Occipital lobe (tissue), 3 donors: ENCODE measurements at places on chromosomes 7 and 10. TPM values are rescaled to one million over a fixed set of nuclear protein-coding genes. Genes with fewer than 3 reads are reported as not detected.

DNA sequence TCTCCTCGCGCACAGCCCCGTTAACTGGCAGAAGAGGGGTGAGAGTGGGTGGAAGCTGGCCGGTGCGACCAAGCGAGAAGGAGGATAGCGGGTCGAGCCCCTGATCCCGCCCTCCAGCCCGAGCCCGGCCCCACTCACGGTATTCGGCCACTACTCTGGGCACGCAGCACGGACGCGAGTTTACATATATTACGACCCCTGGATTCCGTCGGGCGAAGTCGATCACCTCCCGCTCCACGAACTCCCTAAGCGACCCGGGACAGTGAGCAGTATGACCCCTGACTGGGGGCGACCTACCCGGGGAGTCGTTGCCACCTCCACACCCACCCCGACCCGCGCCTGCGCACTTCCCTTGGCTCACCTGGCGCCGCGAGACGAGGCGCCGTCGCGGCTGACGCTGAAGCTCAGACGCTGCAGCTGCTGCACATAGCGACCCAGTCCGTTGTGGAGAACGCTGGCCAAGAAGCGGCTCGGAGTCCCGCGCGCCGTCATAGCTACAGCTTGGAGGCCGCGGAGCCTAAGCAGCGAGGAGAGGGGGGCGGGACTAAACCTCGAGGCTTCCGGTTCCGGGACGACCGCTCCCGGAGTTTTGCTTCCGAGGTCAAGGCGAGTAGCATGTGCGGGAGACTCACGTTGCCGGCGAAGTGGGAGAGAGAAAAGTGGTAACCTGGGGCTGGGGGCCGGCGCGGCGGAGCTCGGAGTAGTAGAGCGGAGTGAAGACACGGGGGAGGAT is at the start of the genes MRPL43 and TWNK:
Gene MRPL43 (minus strand): TSS at position 546 of the 733 bp plus-strand sequence. CDS start 54 bp downstream, at position 492.
Gene TWNK (plus strand): TSS at position 592 of the 733 bp plus-strand sequence. CDS start 668 bp downstream, outside the sequence.
- peak; percentile 79 for DNase-seq

GRCh38 chr7:2301511-2301863 is 12.8 kb downstream of the SNX8 start:
- DNase-seq, result no peak

- DNase-seq, result no peak
Observed at GRCh38 chr7:14837216-14837615, 65.3 kb downstream of the DGKB start.

TAS2R41 gene
- total RNA-seq, result not detected

DNA sequence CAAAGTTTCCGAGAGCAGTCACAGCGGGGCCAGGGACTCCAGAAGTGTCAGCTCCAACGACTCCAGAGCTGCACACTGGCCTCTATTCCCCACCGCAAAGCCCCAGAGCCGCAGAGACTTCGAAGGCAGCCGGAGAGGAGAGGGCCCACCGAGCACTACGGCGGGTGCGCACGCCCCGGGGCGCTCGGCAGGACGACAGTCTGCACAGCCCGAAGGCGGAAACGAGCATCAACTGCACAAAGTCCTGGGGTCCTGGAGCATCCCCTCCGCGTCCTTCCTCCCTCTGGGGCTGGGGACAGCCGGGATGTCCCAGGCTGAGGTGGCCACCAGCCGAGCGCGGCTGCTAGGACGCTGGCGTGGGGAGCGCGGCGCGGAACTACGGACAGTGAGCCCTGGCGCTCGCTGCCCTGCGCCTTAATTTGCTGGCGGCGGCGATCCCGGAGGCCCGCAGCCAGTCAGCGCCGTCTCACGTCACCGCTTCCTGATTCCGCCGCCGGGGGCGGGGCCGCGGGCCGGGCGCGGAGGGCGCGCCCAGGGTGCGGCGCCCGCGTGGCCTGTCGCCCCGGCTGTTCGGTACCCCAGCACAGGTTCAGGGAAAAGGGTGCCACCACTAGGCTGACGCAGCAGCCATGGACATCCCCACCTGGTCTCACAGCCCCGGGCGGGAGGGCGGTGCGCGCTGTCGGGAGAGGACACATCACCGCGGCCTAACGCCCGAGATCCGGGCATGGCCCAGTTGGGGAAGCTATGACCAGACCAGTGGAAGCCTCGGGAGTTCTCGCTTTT is at the start of gene TBX20:
Gene TBX20 (minus strand): TSS at position 391 of the 786 bp plus-strand sequence. CDS start 480 bp downstream, outside the sequence.
- no peak for DNase-seq

CYP2W1 gene
- total RNA-seq, result not detected

SFRP5 gene
- 0.62 TPM for total RNA-seq

GRCh38 chr7:96949766-96950165 is 55.6 kb upstream of the DLX6 start:
- no peak for DNase-seq

TCAF2 gene
- 0.78 TPM for total RNA-seq

DNA sequence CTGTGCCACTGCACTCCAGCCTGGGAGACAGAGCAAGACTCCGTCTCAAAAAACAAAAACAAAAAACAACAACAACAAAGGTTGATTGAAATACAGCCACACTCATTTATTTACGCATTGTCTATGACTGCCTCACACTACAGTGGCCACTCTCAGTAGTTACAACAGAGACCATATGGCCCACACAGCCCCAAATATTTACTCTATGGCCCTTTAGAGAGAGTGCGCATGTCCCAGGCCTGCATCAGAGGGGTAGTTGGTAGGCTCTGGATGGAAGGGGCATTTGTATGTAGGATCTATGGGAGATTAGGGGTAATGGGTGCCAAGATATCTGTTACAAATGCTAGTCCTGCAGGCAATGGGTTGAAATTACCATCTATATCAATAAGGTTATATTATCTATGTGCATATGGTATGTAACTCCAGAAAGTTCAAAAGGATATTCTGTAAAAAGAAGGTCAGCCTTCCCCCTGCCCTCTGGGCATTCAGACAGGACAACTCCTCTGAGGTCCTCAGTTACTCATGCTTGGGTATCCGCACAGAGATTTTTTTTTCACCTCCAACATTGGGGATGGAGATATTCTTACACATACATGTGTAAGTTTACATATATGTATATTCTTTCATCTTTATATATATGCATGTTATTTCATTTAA is 56.3 kb downstream of the DENND2A start:
- no peak for DNase-seq

- DNase-seq, result no peak
Observed at GRCh38 chr7:35249537-35249907, 4.4 kb downstream of the TBX20 start.

DNA sequence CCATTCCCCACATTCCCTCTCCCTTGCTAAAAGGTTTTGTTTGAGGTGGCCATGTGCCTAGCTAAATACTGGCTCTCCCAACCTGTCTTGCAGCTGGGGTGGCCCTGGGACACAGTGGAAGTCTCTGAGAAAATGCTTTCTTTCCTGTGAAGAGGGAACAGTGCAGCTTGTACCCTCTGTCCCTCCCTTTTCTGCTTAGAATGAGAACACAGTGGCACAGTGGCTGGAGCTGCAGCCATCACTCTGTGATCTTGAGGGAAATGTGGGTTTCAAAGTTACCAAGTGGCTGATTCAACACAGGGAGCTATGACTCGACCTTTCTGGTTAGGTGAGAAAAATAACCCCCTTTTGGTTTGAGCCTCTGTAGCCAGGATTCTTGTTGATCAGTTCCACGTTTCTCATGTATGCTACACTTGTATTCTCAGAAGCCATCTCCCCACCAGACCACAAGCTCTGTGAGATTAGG is 62.7 kb upstream of the CARD11 start:
- DNase-seq, result no peak

GRCh38 chr10:124180044-124180745 is 86.8 kb upstream of the CHST15 start:
- DNase-seq, result no peak

DNA sequence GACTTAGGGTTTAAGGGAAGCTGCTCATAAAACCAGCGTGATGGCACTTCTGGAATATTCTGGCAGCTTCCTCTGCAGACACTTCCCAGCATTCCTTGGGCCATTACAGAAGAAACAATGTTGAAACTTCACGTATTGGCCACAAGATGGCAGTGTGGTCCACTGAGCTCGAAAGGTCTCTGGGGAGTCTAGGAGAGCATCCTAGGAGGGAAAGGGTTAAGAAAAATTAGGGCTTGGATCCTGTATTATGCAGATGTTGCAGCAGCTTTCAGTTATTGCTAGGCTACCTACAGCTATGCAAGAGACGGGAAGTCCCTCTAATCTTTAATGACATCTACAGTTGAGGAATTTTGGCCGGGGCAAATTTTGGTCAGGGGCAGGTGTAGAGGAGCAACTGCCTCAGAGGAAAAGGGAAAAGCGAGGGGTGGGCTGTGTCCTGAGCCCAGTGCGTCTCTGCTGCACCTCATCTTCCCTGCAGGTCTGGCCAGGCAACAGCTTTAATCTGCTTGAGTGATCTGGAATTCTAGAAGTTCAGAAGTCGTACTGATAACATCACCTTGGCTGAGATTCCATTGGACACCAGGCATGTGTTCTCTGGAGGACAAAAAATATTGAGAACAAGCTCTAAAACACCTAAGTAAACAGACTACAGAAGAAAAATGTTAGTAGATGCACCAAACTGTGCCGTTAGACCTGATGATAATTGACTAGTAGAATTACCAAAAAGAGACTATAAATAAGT is 220.8 kb upstream of the PRSS58 start:
- no peak for DNase-seq

GRCh38 chr10:43162604-43163003 is 24.4 kb downstream of the CSGALNACT2 start:
- no peak for DNase-seq

DNA sequence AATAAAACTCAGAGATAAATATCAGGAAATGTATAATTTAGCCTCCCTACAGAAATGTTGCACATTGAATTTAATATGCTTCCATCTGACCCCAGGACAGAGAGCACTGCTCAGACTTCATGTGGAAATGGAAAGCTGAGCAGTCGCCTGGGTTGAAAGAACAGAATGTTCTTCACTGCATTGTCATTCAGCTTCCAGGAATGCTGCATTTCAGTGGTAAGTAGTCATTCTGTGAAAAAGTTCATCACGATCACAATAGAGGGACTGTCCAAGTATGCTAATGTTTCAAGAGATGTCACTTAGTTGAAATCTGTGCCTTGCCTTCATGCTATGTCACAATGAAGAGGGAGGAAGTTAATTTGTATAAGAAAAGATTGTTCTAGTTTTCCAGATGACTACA is 147.3 kb downstream of the NRCAM start:
- no peak for DNase-seq

DNA sequence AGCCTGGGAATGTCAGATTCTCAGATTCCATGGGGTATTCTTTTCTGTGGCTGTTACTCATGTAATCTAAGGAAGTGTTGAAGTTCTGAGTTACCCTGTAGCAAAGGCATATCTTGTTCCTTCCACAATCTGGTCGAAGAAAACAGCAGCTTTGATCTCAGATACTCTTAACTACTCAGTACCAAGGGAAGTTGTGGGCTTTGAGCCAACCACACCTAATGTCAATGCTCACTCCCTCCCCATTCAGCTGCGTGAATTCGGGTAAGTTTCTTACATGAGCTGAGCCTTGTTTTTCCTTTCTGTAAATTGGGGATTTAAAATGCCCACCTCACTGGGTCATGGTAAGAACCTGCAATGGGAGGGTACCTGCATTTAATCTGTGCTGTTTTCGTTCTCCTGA is 52.5 kb downstream of the PTPRN2 start:
- no peak for DNase-seq

- no peak for DNase-seq
Observed at GRCh38 chr7:49927631-49928030, 154.2 kb downstream of the VWC2 start.

DNA sequence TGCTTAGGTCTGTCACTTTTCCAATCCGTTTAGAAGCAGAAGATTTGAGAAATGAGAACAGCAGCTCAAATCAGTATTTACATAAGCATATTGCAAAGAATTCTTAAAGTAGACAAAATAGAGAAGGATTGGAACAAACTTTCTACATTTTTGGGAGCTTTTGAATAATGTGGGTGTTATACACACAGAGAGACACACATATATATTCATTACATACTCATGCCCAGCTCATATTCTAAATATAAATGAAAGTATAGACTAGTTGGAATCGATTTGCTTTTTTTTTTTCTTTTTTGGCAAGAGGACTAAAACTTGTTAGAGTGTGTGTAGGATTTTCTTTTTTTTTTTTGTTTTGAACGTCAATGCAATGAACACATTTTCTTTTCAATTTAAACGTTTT is 538.9 kb downstream of the AUTS2 start:
- no peak for DNase-seq

- DNase-seq, result no peak
Observed at GRCh38 chr7:98225913-98226614, 14.8 kb downstream of the BHLHA15 start.
